G401 (cell line): ENCODE measurements at places on chromosomes 2 and 18. TPM values are rescaled to one million over a fixed set of nuclear protein-coding genes. Genes with fewer than 3 reads are reported as not detected.

The LTBP1 gene
- 12.5 and 14.5 TPM in 2 replicates for total RNA-seq

The CDK15 gene
- total RNA-seq: not detected in 2 replicates

The IL1RN gene
- total RNA-seq: not detected in 2 replicates

- DNase-seq: no peak
Observed at GRCh38 chr18:47163241-47163640, 12.9 kb downstream of the IER3IP1 start.

DNA sequence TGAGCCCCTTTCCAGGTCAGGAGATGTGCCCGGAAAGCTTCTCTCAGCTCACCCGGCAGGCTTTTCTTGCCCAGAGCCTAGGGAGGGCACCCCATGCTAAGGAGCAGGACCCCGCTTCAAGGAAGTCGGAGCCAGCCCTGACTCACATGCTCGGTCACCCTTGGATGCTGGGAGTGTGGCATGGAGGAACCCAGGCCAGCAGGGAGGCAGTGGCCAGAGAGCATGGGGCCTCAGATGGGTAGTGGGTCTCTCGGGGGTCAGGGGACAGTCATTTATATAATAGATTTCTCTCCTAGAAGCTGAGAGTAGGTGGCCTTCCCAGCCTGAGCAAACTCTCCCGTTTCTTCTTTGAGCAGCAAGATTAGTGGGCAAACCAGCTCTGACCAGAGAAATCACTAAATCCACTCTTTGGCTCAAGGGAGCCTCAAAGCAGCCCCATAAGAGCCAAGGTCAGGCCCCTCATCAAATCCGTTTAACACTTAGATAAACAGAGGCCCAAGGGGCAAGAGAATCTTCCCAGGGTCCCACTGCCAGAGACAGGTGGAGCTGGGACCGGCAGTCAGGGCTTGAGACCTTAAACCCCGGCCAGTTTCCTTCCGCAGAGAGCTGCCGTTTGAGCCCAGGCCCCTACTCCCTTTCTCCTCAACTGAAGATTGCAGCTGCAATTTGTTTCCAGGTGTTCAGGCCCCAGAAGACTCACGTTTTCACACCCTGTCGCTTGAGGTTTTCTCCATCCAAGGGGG lies 113.1 kb downstream of the CYP26B1 start:
- DNase-seq: no peak

GRCh38 chr2:30561349-30561748 lies 114.3 kb downstream of the LCLAT1 start:
- no peak for DNase-seq

DNA sequence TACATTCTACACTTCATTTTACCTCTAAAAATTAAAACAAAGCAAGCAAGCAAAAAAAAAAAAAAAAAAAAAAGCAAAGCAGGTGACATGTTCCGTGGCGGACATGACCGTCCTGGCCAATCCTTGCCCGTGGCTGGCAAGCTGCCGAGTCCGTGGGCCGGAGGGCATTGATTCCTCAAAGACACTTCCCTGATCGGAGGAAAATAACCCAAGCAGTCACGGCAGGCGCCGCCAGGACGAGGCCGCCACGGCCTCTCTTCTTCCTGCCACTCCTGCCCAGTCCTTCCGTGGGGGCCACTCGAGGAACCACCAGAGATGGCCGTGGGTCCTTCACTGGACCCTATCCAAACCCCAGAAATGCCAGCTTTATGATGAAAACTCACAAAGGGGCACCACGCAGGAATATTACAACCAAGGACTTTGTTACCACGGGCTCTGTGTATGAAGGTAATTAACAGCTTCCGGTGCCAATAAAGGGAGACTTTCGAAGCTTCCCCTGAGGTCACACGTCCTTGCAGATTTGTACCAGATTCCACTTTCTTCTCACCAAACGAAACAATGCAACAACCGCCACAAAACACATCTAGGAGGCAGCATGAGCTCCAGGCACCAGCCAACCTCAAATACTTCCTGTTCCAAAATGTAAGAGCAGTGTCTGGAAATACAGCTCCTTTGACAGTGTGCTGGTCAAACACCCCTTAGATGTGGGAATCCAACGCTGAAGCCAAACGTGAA lies 170.3 kb downstream of the HDAC4 start:
- no peak for DNase-seq

GRCh38 chr2:232367591-232368233 lies 10.8 kb upstream of the ALPP start:
- peak; percentile 18 for DNase-seq

GRCh38 chr2:74457549-74458131 lies 598 bp upstream of the WBP1 start:
- DNase-seq: peak; percentile 63

DNA sequence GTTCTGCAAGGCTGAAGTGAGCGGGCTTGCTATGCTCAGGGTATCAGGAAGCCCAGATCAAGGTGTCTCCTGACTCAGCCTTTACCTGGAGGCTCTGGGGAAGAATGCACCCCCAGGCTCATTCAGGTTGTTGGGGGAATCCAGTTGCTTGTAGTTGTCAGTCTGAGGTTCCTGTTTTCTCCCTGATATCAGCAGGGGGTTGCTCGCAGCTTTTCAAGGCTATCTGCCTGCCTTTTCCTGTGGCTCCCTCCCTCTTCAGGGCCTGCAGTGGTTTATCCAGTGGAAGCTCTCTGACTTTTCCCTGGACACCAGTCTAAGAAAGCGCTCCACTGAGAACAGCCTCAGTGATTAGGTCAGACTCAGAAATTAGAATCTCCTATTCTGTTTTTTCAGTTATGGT lies 116.6 kb downstream of the PTPRM start:
- no peak for DNase-seq

DNA sequence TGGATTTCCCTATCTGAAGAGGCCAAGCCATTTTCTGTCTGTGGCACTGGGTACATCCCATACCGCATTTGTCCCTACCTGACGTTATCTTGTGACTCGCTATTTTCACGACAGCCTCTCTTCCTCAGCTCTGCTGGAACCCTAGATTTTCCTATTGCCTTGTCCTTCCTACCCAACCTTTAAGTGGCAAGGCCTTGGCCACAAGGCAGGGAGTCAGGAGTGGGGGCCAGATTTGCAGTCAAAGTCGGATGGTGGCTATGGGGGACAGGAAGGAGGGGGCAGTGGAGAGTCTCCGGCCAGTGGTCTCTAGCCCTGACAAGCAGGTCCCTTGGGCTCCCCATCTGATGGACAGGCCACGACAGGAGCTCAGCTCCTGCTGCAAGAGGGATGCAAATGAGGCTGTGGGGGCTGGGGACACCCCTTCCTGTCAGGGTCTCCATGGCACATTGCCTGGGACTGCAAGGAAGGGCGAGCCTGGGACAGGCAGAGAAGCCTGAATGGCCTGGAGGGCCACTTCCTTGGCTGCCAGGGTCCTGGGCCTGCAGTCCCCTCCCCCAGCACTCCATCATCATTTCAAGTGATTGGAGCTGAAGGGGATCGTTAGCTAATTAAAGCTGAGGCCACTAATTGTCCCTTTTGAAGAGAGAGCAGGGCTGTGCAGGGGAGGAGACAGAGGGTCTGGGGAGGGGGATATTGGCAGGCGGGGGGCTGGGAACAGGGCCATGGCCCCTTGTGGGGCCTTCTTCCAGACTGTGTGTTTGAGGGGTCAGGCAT lies 6.3 kb upstream of the ECEL1 start:
- DNase-seq: no peak

GRCh38 chr2:66032226-66032775 lies 402.6 kb upstream of the MEIS1 start:
- no peak for DNase-seq

GRCh38 chr2:232139171-232139594 lies 177.7 kb downstream of the DIS3L2 start:
- no peak for DNase-seq

- DNase-seq: no peak
Observed at GRCh38 chr18:48219037-48219809, 190.0 kb downstream of the ZBTB7C start.

DNA sequence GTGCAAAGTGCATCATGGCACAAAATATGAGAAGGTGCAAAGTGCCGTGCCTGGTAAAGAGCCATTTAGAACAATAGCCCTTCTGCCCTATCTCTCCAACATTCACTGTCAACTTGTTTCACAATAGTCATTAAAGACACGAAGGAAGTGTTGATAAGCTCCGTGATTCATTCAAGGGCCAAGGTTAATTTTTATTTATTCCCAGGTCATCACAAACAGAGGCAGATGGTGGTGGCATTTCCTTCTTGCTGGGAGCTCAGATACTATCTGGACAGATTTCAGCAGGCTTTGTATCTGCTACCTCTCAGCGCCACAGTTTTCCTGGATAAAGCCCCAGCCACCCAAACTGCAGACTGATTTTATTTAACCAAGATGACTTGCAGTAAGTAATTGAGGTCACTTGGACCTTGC lies 309.3 kb downstream of the ZNF521 start:
- DNase-seq: peak; percentile 95

DNA sequence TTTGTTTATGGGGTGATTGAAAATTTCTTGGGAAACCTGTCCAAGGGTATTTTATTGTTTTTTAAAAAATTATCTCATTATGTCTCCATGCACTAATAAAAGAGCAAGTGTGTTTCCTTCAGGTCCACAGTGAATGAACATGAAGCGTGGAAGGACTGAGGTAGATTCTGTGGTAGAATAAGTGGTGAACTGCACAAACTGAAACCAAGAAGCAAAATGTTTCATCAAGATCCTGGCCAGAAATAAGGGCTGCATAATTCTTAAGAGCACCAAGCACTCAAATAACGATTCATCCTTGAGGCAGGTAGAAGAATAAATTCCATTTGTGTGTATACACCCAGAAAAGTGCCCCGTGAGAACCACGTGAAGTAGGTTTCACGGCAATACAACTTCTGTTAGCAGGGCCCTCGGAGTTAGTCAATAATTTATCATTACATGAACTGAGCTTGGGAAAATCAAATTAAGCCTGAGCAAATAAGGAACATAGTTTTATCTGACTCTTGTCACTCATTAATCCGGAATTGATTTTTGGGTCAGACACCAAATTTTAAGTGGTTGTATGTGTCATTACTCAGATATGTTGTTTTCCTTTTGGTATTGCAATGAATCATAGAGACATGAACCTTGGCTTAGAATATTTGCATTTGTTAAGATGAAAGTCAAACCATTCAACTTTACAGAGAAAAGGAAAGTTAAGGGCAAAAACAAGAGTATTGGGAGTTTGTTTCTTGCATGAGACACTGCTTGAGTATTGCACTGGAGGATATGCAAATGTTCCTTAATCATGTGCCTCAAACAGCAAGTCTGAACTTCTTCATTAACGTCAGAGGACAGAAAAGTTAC lies 472.6 kb upstream of the NETO1 start:
- no peak for DNase-seq

DNA sequence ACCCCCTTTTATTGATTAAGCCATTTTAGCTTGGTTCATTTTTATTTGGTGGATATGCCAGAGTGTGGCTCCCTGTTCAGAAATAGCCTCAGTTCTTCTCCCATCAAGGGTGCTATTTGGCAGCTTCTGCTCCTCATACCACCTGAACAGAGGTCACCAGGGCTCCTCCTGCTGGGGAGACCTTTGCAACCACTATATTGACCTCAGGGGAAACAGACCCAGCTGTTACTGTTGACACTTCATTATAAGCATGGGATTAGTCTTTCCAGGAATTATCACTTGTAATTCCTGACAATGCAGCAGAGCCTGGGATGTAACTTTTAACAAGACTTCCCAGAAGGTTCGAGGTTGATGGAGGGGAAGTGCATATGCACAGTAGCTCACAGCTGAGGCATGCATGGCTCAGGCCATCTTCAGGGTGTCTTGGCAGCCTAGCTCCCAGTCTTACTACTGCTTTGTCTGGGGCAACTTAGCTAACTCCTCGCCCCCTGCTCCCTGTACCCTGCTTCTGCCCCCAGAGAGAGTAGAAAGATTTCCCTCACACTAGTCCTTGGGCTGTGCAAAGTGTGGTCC lies 239.4 kb upstream of the SPRED2 start:
- no peak for DNase-seq

DNA sequence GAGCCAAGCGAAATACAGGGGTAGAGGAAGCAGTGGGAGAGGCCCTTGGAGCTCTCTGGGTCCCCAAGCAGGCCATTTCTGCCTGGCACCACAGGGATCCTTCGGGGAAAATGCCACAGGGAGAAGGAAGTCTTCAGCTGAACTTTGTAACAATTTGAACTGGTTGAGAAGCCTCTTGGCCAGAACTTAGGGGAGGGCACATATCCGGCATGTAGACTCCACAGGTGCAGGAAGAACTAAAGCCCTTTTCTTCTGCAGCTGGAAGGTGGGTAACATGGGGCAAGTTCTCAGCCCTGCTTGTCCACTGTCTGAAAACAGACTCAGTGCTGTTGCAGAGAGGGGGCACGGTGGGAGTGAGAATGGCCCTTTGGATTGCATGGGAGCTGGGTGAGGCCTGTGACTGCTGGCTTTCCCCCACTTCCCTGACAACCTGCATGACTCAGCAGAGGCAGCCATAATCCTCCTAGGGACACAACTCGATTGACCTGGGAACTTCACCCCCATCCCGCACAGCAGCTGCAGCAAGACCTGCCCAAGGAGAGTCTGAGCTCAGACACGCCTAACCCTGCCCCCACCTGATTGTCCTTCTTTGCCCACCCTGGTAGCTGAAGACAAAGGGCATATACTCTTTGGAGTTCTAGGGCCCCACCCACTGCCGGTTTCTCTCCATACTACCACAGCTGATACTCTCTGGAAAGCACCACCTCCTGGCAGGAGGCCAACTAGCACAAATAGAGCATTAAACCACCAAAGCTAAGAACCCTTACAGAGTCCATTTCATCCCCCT lies 101.6 kb upstream of the FAM136A start:
- no peak for DNase-seq

DNA sequence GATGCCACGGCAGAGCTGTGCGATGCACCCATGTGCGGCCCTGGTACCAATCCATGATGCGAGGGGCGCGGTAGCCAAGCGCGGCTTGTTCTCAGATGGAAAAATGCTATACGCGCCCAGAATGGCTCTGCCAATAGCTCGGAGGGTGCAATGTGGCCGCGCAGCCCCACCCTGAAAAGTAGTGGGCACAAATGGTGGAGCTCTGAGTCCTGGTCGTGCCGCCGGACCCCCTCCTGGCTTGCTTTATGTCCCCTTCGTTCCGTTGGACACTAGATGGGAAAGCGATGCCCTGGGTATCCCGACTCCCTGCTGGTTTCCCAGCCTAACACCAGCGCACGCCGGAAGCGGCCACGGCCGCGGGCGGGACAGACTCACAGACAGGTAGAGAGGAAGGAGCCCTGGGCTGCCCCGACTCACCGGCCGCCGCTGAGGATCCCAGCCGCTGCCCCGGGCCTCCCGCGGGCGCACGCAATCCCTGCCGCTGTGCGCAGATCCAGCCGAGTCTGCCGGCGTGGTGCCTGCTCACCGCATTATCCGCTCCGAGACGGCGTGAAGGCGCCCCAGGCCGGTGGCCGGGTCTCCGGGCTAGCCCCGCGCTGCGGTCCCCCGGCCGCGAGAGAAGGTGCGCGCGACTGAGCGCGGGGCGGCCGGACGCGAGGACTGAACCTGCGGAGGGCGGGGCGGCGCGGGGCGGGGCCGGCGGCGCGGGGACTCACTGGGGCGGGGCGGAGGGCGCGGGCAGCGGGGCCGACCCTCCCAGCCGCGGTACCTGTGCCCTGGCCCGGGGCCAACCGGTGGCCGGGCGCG lies at the start of gene CDC42EP3:
TSS of gene CDC42EP3 (minus strand) at position 634 of the 807 bp plus-strand sequence. CDS start 25,055 bp downstream, outside the sequence.
- DNase-seq: peak; percentile 29

GRCh38 chr2:102637358-102637757 lies 18.0 kb downstream of the SLC9A2 start:
- no peak for DNase-seq

GRCh38 chr2:215614296-215614695 lies 178.4 kb upstream of the FN1 start:
- no peak for DNase-seq
